ENCODE measurements at places on chromosomes 2 and 18. TPM values are rescaled to one million over a fixed set of nuclear protein-coding genes. Genes with fewer than 3 reads are reported as not detected.

FHL2 gene
- polyA plus RNA-seq = 22.3 TPM

SNED1 gene
- polyA plus RNA-seq = 4.6 TPM

DOK6 gene
- 4.6 TPM for polyA plus RNA-seq

GALNT5 gene
- polyA plus RNA-seq = 5.9 TPM

SCTR gene
- 4.9 TPM for polyA plus RNA-seq

SLC19A3 gene
- polyA plus RNA-seq = 15.5 TPM

EPAS1 gene
- polyA plus RNA-seq = 111 TPM

SCN3A gene
- polyA plus RNA-seq = 2.4 TPM

EFEMP1 gene
- polyA plus RNA-seq = 63.4 TPM

KIF5C gene
- polyA plus RNA-seq = 2.1 TPM

RTP5 gene
- polyA plus RNA-seq = not detected

SLC5A6 gene
- polyA plus RNA-seq = 58.9 TPM

DUSP2 gene
- 17.0 TPM for polyA plus RNA-seq

CHN1 gene
- polyA plus RNA-seq = 23.0 TPM

AQP12A gene
- not detected for polyA plus RNA-seq

IL36B gene
- polyA plus RNA-seq = not detected

EVX2 gene
- polyA plus RNA-seq = 1.3 TPM

POTEI gene
- polyA plus RNA-seq = 1.2 TPM

MRO gene
- 1.2 TPM for polyA plus RNA-seq

KIAA2012 gene
- polyA plus RNA-seq = not detected

UNC50 gene
- 78.8 TPM for polyA plus RNA-seq

SLC14A1 gene
- polyA plus RNA-seq = 0.81 TPM

ANO7 gene
- polyA plus RNA-seq = 3.0 TPM

DSC2 gene
- polyA plus RNA-seq = 24.3 TPM

MAPK4 gene
- polyA plus RNA-seq = 1.9 TPM

REG3A gene
- 0.27 TPM for polyA plus RNA-seq

MFSD2B gene
- not detected for polyA plus RNA-seq

Measured in hepatocyte (in vitro differentiated cells).